ENCODE measurements at places on chromosomes 5 and 9. TPM values are rescaled to one million over a fixed set of nuclear protein-coding genes. Genes with fewer than 3 reads are reported as not detected.

DNA sequence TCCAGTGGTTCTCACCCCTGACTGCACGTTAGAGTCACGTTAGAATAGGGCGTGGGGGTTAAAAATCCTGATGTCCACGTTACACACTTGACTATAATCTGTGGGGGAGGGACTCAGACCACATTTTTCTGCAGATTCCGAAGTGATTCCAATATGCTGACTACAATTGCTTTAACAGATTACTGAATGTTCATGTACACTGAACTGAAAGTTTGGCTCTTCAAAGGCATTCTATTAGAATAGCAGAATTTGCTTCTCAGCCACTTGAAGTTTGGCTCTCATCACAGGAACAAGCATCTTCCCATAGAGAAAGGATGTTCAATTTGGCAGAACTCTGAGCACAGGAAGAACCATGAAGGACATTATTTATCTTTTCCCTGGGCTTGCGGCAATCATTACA is 84.5 kb downstream of the HAPLN1 start:
- no peak for DNase-seq

PCDHGA12 gene
- polyA plus RNA-seq: not detected

SLC6A3 gene
- polyA plus RNA-seq: not detected

DNA sequence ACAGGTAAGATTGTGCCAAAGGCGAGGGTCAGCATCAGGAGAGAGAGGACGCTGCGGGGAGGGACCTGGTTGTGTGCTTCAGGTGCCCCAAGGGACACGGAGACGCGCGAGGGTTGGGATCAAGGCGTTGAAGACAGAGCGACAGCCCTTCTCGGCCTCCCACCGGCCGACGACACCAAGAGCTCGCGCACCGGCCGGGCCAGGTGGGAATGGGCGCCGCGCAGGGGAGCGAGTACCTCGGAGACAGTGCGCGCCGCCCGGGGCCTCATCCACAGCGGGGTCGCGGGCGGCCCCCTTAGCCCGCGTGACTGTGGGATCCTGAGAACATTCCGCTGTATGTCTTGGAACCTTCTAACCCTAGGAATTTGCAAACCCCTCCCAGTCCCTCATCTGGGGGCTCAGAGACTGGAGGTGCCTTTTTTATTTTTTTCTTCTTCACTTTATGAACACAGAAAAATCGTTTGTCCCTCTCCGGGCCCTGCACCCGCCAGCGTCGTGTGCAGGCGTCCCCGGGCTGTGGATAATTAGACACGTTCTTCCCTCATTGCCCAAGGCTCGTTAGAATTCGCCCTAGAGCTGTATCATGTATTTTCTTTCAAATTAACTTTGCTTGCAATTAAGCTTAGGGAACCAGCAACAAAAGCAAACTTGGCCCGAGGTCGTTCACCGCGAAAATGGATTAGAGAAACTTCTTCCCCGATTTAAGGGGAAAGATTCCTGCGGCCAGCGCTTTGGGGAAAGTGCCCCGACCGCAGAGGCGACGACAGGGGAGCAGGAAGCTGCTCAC is 4.8 kb downstream of the FOXE1 start:
- DNase-seq: no peak

DNA sequence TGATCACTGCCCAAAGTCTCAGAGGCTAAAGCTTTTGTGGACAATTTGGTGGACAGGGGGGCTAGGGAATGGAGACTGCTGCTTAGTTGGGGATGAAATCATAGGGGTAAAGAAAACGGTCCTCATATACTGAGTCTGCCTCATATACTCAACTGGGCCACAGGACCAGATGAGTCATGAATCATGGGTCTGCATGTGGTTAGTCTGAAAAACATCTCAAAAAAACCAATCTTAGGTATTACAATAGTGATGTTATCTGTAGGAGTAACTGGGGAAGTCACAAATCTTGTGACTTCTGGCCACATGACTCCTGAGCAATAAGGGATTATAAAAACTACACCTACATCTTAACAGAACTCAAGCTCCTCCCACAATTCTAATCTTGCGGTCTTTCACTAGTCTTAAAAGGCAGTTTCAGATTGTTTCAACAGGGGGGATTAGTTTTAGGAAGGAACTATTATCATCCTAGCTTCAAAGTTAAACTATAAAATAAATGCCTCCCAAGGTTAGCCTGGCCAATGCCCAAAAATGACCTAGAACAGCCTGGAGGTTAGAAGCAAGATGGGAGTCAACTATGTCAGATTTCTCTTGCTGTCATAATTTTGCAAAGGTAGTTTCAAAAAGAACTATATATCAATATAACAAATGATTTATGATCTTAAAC is 17.5 kb downstream of the TMEM161B start:
- DNase-seq: peak; percentile 64

- DNase-seq: no peak
Observed at GRCh38 chr9:8156346-8156745, 356.8 kb upstream of the DMAC1 start.

GRCh38 chr5:126139086-126139485 is 284.1 kb upstream of the GRAMD2B start:
- no peak for DNase-seq

DNA sequence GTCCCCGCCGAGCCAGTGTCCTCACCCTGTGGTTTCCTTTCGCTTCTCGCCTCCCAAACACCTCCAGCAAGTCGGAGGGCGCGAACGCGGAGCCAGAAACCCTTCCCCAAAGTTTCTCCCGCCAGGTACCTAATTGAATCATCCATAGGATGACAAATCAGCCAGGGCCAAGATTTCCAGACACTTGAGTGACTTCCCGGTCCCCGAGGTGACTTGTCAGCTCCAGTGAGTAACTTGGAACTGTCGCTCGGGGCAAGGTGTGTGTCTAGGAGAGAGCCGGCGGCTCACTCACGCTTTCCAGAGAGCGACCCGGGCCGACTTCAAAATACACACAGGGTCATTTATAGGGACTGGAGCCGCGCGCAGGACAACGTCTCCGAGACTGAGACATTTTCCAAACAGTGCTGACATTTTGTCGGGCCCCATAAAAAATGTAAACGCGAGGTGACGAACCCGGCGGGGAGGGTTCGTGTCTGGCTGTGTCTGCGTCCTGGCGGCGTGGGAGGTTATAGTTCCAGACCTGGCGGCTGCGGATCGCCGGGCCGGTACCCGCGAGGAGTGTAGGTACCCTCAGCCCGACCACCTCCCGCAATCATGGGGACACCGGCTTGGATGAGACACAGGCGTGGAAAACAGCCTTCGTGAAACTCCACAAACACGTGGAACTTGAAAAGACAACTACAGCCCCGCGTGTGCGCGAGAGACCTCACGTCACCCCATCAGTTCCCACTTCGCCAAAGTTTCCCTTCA is 1.4 kb downstream of the GLIS3 start:
- peak; percentile 45 for DNase-seq

Measured in CD4-positive, alpha-beta memory T cell (primary cell).